Effector memory CD4-positive, alpha-beta T cell (primary cell): ENCODE measurements at places on chromosomes 5 and 9.

DNA sequence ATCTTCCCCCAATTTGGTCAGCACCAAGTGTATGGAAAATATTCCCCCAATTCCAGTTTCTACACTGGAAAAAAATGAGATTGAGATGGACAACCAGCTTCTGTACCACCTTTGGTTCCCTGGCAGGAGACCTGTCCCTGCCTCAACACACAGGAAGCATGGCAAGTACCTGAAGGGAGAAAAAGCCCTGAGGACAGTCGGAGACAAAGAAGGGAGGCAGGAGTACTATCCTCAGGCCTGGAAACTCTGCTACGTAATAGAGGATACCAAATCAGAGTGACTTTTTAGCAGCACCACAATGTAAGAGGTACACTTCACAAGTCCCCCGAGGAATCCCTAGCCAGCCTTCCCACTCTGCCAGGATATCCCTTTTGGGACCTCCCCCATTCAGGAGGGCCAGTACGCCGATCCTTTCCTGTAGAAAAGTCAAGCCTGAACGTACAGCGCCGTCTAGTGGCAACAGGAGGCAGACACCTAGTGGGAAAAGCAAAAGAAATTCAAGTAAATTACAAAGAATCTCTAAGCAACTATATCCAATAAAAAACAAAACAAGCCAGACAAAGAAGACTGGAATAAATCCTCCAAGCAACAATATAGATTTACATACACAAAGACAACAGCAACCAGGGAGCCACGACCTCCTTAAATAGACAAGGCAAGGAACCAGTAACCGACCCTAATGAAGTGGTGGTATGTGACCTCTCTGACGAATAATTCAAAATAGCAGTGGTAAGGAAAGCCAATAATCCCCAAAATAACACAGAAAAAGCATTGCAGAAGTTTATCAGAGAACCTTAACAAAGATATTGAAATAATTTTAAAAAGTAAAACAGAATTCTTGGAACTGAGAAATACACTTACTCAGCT lies 63.3 kb upstream of the SLCO6A1 start:
- no peak for DNase-seq

DNA sequence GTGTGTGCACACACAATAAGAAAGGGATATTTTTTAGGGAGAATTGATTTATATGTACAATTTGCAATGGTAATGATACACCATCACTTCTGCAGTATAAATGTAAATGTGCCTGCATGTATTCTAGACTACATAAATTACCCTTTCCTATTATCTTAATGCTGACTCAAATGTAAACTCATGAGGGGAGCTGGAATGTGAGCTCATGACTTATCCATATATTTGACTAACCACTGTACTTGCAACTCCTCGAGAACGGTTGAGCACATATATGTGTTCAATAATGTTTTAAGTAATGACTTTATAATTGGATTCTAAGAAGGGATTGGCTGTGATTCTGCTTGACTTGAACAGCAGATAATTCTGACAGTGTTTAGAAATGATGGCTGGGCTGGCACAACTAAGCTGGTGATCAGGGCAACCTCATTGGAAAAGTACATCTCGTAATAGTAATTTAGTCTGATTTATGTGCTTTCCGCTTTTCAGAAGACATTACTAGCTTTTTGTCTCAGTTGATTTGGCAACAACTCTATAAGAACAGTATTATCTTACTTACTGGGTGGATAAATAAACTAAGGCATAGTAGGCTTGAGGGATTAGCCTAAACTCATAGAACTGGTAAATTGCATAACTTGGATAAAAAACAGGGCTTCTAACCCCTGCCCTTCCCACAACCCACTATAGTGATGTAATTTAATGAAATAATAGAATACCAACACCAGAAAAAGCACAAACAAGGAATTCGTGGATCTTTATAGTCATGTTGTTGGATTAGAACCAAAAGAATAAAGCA lies 130.2 kb upstream of the SPEF2 start:
- no peak for DNase-seq

GRCh38 chr9:129437626-129438323 lies 183.1 kb downstream of the C9orf50 start:
- DNase-seq = no peak

GRCh38 chr5:174159327-174160114 lies 114.0 kb downstream of the NSG2 start:
- DNase-seq = no peak

DNA sequence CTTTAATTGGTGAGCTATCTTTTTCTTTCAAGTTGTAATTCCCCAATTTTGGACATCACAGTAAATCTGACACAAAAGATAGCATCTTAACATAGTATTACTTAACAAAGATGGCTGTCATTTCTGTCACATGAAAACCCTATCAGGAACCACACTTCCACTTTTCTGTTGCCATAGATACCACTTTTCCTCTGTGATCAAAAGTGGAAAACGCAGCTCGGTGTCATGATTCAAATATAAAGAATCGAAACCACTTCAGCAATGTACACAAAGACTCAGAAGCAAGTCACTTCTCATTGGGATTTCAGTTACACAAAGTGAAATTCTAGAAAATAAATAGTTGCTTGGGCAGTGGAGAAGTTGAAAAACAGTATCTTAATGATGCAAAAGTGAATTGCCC lies 524.9 kb upstream of the ITGA1 start:
- DNase-seq = no peak

DNA sequence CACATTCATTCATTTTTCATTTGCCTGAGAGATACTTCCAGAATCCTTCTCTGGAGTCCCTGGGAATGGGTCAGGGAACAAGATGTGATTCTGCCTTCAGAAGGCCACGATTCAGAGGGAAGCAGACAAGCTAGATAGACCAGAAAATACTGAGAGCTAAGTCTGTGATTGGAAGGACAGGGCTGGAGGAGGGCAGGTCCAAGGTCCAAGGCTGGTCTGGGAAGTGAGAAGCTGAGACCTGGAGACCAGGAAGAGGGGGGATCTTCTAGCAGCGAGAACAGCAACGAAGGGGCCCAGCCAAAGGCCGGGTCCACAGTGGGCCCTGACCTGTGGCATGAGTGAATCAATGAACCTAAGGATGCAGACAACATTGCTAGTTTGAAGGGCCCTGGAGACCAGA lies 4.1 kb upstream of the IER5L start:
- no peak for DNase-seq

DNA sequence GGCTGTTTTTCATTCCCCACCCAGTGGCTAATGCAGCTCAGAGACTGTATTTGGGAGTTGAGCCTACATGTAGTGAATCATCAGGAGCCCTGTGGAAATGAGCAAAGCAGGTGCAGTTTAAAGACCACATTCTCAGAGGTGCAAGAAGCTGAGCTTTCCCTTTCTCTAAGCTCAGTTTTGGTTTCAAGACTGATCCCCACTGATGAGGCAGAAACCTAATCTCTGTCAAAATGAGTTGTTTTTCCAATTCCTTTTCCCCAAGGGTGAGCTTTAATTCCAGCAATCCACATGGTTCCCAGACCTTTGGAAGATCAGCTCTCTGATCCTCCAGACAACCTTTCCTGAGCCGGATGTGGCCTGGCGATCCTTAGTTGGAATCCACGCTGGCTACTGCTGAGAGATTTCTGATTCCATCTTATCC lies 420.5 kb downstream of the EBF1 start:
- DNase-seq = no peak

GRCh38 chr9:136399176-136400037 lies 563 bp downstream of the SNAPC4 start:
- DNase-seq = peak; percentile 25

DNA sequence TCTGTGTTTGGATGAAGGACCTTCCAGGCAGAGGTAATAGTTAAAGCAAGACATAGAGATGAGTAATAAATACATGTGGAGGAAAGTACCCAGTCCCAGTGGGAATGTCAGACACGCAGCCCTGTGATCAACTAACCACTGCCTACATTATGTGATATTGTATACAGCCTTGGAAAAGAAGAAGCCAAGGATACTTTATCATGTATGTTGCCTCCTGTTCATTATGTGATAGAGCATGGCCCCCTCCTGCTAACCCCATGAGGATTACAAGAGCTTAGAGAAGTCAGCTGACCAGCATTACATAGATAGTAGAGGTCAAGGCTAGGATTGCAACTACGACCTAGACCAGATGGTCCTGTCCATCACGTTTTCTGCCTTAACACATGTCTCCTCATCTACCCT lies 497.0 kb upstream of the TNC start:
- no peak for DNase-seq

GRCh38 chr9:123346826-123347225 lies 9.2 kb upstream of the CRB2 start:
- no peak for DNase-seq

DNA sequence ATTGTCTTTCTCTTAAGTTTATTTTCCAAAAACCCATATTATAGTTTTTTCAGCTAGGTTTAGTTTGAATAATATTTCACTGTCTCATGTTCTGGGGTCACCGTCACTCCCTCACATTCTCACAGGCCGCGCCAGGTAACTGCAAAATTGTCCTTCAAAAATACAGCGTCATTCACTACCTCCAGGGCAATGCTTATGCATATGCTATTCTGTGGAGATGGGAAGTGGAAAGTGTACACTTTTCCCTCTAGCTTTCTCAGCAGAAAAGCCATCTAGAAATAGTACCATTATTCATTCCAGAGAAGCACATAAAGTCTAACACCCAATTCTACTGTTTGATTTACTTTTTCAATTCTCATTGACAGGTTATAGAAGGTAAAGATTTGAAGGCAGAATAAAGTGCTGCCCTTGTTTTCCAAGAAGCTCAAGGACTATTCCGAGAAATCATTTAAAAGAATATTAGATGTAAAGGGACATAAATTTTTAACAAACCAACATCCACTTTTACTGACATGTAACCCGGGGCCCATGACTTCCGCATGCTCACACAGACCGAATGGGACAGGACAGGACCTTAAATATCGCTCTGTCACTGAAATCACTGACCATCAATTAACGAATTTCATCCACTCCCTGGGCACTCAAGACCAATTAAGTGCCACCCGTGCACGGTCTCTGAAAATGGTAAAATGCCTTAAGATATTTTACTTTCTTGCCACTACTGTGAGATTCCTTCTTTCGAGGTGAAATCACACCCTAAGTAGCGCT lies 720 bp downstream of the NUDT12 start:
- DNase-seq = no peak

- no peak for DNase-seq
These were observed 569.5 kb downstream of the PSAT1 start for GRCh38 chr9:78866207-78867132.

- DNase-seq = no peak
These were observed 15.3 kb downstream of the ABCA1 start for GRCh38 chr9:104912606-104913005.

- DNase-seq = no peak
These were observed 526 bp downstream of the CLIC3 start for GRCh38 chr9:136995772-136996311.

DNA sequence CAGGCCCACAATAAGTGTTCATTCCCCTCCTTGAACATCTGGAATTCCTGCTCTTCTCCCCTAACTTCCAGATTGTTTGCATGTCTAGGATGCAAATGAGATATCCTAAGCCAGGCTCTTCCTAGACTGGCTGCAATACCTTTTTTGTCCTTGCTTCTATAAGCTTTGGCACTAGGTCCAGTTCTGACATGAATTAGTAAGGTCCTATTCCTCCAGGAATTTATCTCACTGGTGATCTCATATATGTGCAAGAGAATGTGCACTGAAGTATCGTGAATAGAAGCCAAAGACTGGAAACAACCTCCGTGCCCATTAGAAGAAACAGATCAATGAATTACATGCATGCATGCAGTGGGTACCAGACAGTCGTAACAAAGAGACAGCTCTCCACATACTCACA lies 25.2 kb downstream of the DUSP1 start:
- DNase-seq = no peak

- DNase-seq = no peak
These were observed 39.9 kb upstream of the SMIM15 start for GRCh38 chr5:61202213-61202612.

- DNase-seq = no peak
These were observed 284.0 kb upstream of the VLDLR start for GRCh38 chr9:2337627-2338026.

DNA sequence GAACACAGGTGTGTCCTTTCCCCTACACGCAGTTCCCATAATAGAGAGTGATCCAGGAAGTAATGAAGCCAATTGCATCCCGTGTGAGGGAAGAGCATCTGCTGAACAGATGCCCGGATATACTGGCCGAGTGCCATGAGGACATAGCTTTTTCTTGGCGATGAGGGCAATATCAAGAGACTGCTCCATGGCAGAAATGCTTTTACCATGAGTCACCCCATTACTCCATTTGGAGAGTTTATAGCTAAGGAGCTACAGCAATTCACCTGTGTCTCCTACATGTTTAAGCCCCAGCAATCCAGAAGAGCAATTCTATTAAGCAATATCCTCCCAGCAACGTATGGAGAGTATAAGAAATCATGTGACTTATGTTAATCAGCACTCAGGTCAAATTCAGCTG lies 222.0 kb upstream of the KLF4 start:
- no peak for DNase-seq

DNA sequence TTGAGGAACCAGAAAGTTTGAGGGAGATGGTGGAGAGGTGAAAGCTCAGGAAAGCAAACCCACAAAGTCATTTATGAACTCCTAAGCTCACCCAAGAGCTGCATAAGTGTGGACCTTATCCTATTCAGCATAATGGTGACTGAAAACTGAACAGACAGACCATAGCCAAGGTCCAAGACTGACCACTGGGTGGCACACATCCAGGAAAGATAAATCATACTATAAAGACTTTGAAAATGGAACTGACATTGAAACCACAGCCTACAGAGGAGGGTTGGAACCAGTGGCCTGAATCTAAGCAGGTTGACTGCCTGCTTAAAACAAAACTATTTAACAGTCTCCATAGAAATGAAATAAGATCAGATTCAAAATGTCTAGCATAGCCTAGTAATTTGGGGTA lies 121.0 kb upstream of the RGS7BP start:
- no peak for DNase-seq

DNA sequence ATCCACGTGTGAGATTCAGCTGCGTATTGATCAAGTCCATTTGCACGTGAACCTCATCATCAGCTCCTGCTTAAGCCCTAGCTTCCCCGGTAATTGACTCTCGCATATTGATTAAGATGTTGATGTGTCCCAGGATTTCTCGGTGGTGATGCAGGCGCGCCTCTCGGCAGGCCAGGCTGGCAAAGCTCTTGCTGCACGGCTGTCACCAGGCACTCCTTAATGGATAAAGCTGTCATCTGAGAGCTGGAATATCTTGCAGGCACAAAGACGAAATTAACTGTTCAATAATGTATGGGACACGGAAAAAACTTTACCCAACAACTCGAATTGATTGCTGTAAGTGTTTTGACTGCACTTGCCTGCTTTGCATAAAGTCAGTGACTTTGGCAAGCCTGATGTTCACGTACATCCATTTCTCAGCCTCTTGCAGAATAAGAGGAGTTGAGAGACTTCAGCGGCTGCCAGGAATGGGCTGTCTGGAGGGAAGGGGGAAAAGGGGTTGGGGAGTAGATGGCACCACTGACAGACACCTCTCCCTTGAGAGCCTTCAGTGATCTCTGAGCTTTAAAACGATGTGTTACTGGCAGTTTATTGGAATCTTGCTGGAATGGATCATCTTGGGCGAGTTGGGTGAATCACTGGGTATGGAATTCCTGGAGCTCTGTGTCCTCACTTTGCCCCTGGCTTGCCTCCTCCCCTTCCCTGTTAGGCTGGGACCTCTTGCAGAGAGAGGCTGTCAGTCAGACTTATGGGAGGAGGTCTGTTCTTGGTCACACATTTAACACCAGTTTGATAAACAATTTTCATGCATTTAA lies 650.3 kb downstream of the CCDC171 start:
- no peak for DNase-seq

GRCh38 chr9:25913806-25914205 lies 235.6 kb upstream of the TUSC1 start:
- DNase-seq = no peak
